ENCODE measurements at places on chromosomes 1 and 21. TPM values are rescaled to one million over a fixed set of nuclear protein-coding genes. Genes with fewer than 3 reads are reported as not detected.
A peak's percentile ranks its signal among the peaks of the same experiment; 100 is the strongest.

DNA sequence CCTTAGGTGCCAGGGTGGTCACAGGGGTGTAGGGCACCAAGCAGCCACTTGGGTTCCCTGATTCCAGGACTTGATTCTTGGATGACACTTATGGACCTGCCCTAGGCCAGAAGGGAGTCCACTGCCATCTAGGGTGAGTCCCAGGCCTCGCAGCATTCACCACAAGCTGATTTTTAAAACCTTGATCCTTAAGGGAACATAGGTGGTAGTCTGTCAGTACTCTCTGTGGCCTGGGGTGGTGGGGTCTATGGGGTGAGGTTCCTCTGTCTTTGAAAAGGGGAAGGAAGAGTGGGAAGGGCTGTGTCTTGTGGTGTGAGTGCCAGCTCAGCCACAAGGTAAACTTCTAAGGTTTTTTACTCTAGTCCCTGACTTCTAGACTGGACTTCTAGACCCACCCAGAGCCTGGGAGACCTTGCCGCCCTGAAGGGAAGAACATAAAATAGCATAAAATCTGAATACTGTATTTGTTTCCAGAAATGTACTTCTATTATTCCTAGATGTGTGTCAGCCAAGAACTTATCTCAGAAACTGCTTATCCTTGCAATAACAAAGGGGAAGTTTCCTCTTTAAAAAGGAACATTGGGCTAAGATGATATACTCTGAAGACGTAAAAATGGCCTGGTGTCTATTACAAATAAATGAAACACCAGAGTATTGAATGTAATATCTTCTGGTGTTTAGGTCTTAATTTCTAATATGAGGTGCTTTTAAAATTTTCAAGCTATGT, 757.3 kb downstream of the LTN1 start:
- no peaks in the 10 kb centered on the region for H3K4me1 ChIP-seq
- no peak for DNase-seq
- H3K4me3 ChIP-seq = no peak overlapping the region
- H3K27me3 ChIP-seq = no peaks in the 10 kb centered on the region

DNA sequence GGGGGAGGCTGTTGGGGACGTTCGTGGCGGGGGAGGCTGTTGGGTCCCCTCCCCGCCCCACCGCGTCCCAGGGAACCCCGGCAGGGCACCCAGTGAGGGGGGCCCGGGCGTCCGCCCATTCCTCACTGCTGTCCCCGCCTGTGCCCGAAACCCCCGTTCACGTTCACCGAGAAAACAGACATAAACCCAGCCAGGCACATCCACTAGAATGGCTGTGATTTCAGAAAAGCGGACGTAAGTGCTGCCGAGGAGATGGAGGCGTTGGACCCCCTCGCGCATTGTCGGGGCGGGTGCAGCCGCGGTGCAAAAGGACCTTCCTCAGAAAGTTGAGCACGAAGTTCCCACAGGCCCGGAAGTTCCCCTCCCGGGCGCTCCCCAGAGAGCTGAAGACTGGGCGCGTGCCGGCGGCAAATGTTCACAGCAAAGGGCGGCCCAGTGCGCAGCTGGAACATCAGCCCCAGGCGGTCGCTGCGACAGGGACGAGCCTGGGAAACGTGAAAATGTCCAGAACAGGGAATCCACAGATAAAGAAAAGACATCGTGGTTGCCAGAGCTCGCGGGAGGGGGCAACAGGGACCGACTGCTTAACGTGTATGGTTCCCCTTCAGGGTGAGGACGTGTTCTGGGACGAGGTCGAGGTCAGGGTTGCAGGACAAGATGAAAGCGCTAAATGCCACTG, 18.5 kb upstream of the SAMD11 start:
- no peak overlapping the region for H3K27ac ChIP-seq
- H3K4me3 ChIP-seq = peak overlapping the region; percentile 76
- DNase-seq = no peak
- H3K36me3 ChIP-seq = no peaks in the 10 kb centered on the region
- H3K27me3 ChIP-seq = peaks cover 44% of the 10 kb centered on the region

DNA sequence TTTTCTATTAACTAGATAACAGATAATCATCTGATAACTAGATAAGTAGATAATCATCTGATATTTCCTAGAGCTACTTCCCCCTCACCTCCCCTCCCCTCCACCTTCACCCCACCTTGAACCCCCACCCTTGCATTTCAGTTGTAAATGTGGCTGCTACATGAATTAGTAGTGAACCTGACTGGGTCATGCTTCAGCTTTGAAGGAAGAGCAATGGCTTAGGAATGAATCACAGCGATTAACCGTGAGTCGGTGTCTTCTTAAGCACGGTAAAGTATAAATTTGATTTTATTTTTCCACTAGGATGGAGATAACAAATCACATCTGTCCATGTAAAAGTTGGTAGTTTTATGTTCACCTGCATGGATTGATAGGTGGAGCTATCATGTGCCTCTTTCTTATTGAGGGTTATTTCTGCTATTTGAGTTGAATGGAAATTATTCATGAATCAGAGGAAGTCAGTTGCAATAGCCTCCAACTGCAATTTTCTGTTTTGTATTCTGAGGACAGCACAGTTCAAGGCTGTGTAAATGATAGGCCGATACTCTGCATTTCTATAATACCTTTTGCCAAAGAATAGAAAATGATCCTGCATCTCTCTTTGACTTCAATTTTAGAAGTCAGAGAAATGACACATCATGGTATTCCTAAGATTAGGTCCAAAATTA, 235.0 kb downstream of the PTGER3 start:
- no peaks in the 10 kb centered on the region for H3K36me3 ChIP-seq
- no peak overlapping the region for H3K27ac ChIP-seq
- H3K4me3 ChIP-seq = no peak overlapping the region
- DNase-seq = no peak
- H3K4me1 ChIP-seq = no peaks in the 10 kb centered on the region
- no peaks in the 10 kb centered on the region for H3K27me3 ChIP-seq

Gene NTNG1
- 0.48 TPM for total RNA-seq

Measured in activated T-cell treated with anti-CD3 and anti-CD28 coated beads, Interleukin-2, amount 50 U/mL, for 72 hours (primary cell).